Myometrial cell (primary cell): ENCODE measurements at places on chromosomes 3 and 15. TPM values are rescaled to one million over a fixed set of nuclear protein-coding genes. Genes with fewer than 3 reads are reported as not detected.

Gene GLCE
- 23.1 and 29.8 TPM in 2 replicates for total RNA-seq

Gene MINAR1
- 0.53 and 0.86 TPM in 2 replicates for total RNA-seq

Gene FAM43A
- 2.7 and 6.1 TPM in 2 replicates for total RNA-seq

Gene MESP1
- total RNA-seq = 0.18 TPM in 1 of 2 replicates, not detected in the other

Gene A4GNT
- not detected in 2 replicates for total RNA-seq

Gene LINGO1
- 0.35 TPM in 1 of 2 replicates, not detected in the other for total RNA-seq

Gene LMOD3
- not detected in 2 replicates for total RNA-seq

Gene CACNA2D2
- 0.18 TPM in 1 of 2 replicates, not detected in the other for total RNA-seq
